Thyroid gland (tissue), 4 donors: ENCODE measurements at places on chromosomes 5 and 9. TPM values are rescaled to one million over a fixed set of nuclear protein-coding genes. Genes with fewer than 3 reads are reported as not detected.

DNA sequence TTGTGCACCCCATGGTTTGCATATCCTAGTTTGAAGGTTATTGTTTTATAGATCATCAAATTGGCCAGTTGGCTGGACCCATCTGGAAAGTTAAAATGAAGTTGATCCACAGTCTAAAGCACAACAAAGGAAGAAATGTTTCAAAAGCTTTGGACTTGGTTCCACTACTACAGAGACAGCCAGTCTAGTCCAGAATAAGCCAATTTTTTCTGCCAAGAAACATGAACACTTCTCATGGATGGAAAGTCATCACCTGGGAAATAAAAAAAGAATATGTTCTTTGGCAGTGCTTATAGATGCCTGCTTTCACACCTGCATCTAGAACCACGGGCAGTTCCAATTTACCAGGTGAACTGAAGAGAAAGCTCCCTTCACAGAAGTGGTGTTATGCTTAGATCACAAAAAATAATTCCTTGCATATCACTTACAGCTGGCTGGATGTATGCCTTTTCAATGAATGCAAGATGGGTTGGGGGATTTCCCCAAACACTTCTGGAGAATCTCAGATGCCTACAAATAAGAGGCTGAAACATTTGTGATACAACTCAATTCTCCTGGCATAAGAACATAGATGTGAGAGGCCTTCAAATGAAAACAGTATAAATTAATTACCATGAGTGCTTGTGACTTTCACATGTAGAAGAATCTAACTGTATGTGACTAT lies 26.9 kb downstream of the C9 start:
- no peaks in the 10 kb centered on the region for H3K4me1 ChIP-seq
- H3K36me3 ChIP-seq: no peaks in the 10 kb centered on the region
- DNase-seq: no peak
- H3K27ac ChIP-seq: no peak overlapping the region
- H3K27me3 ChIP-seq: no peaks in the 10 kb centered on the region

DNA sequence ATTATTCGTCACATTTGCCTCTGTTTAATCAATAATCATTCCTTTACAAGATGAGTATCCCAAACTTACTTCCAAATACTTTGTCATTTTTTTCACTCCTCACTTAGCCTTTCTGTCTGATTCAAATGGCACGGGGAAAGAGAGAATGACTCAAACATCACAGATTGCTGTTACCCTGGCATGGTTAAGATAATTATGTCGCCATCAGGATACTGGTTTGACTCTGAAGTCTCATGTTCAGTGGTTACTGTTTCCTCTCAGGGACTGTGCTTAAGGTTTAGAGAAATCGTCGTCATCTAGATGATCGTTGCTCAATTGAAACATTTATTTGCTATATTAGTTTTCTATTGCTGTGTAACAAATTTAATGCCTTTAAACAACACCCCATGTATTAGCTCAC lies 45.2 kb upstream of the RAD23B start:
- no peak overlapping the region for H3K4me3 ChIP-seq
- no peak for DNase-seq
- no peaks in the 10 kb centered on the region for H3K27me3 ChIP-seq
- H3K4me1 ChIP-seq: no peaks in the 10 kb centered on the region

MUSK gene
- 0.27 TPM for total RNA-seq

DNA sequence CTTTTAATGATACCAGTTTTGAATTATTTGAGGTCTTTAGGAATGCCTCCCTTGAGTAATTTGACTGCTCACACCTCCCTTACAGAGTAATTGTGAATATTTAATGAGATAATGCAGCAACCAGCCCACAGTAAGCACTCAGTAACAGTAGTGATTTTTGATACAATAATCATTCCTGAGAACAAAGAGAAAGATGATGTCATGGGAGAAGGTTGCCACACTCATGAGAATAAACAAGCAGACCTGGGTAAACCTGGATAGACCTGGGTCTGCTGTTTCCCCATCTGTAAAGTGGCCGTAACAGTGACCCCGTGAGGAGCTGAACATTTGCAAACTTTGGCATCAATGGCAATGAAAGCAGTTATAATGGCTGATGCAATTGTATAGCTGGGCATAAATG lies 4.2 kb downstream of the C1QTNF2 start:
- no peak overlapping the region for H3K4me3 ChIP-seq
- H3K36me3 ChIP-seq: no peaks in the 10 kb centered on the region
- H3K27me3 ChIP-seq: no peaks in the 10 kb centered on the region
- no peak overlapping the region for H3K27ac ChIP-seq
- no peak for DNase-seq

DNA sequence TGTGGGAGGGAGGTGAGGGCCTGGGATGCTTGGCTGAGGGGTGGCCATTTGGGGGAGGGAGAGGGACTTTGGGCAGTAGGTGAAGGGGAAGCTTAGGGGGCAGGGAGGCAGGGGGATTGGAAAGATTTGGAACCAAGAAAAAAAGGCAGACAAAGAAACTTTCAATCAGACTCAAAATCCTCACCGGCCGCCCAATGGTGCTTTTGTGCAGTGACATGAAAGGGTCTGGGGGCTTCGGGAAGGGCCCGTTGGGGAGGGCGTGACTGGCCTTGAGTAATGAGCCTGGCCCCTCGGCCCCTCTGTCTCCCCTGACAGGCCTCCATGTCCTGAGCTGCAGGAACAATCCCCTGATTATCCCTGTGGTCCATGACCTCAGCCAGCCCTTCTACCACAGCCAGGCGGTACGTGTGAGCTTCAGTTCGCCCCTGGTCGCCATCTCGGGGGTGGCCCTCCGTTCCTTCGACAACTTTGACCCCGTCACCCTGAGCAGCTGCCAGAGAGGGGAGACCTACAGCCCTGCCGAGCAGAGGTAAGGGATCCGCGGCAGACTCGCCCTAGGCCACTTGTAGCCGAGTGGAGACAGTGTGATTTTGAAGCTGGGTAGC lies 181.1 kb downstream of the PAPPA start:
- no peak overlapping the region for H3K27ac ChIP-seq
- no peak for DNase-seq
- no peak overlapping the region for H3K4me3 ChIP-seq
- peaks cover 12% of the 10 kb centered on the region for H3K4me1 ChIP-seq

GRCh38 chr9:71364186-71364955 lies 242.9 kb upstream of the TRPM3 start:
- H3K36me3 ChIP-seq: no peaks in the 10 kb centered on the region
- H3K4me1 ChIP-seq: no peaks in the 10 kb centered on the region
- H3K27me3 ChIP-seq: no peaks in the 10 kb centered on the region

- no peaks in the 10 kb centered on the region for H3K27me3 ChIP-seq
- no peak for DNase-seq
- H3K4me1 ChIP-seq: no peaks in the 10 kb centered on the region
- no peak overlapping the region for H3K4me3 ChIP-seq
- no peaks in the 10 kb centered on the region for H3K36me3 ChIP-seq
Observed at GRCh38 chr9:15640121-15640520, 87.3 kb downstream of the CCDC171 start.
